Neural cell (in vitro differentiated cells): ENCODE measurements at places on chromosomes 1 and 21. TPM values are rescaled to one million over a fixed set of nuclear protein-coding genes. Genes with fewer than 3 reads are reported as not detected.

Gene C1orf116
- polyA plus RNA-seq, result not detected in 2 replicates

Gene RIMS3
- polyA plus RNA-seq, result 31.6 and 36.9 TPM in 2 replicates

Gene BEST4
- polyA plus RNA-seq, result not detected in 2 replicates

Gene TINAGL1
- polyA plus RNA-seq, result 1.0 TPM in 1 of 2 replicates, not detected in the other

Gene KIF14
- 0.46 and 0.69 TPM in 2 replicates for polyA plus RNA-seq

Gene CD48
- not detected in 2 replicates for polyA plus RNA-seq

Gene B3GALT5
- polyA plus RNA-seq, result 0.50 and 0.80 TPM in 2 replicates

Gene LIN28A
- polyA plus RNA-seq, result 0.94 and 1.0 TPM in 2 replicates

Gene OR2G6
- polyA plus RNA-seq, result not detected in 2 replicates

Gene ZNF695
- 8.0 and 8.4 TPM in 2 replicates for polyA plus RNA-seq

Gene EFHD2
- polyA plus RNA-seq, result 10.3 and 13.8 TPM in 2 replicates

Gene RAB29
- 0.18 and 0.40 TPM in 2 replicates for polyA plus RNA-seq

Gene GREM2
- polyA plus RNA-seq, result 0.62 and 0.85 TPM in 2 replicates

Gene XCL1
- polyA plus RNA-seq, result 1.2 and 2.3 TPM in 2 replicates

Gene APOBEC4
- not detected in 2 replicates for polyA plus RNA-seq

Gene CYP4A11
- 1.6 TPM in 1 of 2 replicates, not detected in the other for polyA plus RNA-seq

Gene GPR153
- polyA plus RNA-seq, result 26.9 and 34.6 TPM in 2 replicates

Gene HPDL
- polyA plus RNA-seq, result 0.18 TPM in 1 of 2 replicates, not detected in the other

Gene DHRS3
- polyA plus RNA-seq, result 0.22 TPM in 1 of 2 replicates, not detected in the other

Gene OR2T27
- not detected in 2 replicates for polyA plus RNA-seq

Gene OR2M3
- polyA plus RNA-seq, result not detected in 2 replicates

Gene PLEKHA6
- 22.6 and 25.5 TPM in 2 replicates for polyA plus RNA-seq

Gene STUM
- 0.44 and 0.52 TPM in 2 replicates for polyA plus RNA-seq

Gene ARHGAP30
- polyA plus RNA-seq, result not detected in 2 replicates

Gene C1orf105
- polyA plus RNA-seq, result not detected in 2 replicates

Gene TCEA3
- 0.70 TPM in 1 of 2 replicates, not detected in the other for polyA plus RNA-seq

Gene DCST1
- polyA plus RNA-seq, result not detected in 2 replicates

Gene SON
- 121 and 123 TPM in 2 replicates for polyA plus RNA-seq

Gene LCE1F
- polyA plus RNA-seq, result not detected in 2 replicates

Gene LYPLAL1
- 20.6 and 38.1 TPM in 2 replicates for polyA plus RNA-seq

Gene LEPR
- polyA plus RNA-seq, result 4.0 and 4.1 TPM in 2 replicates

Gene SAMD13
- 14.9 and 20.0 TPM in 2 replicates for polyA plus RNA-seq

Gene DNTTIP2
- polyA plus RNA-seq, result 25.8 and 43.8 TPM in 2 replicates

Gene HHIPL2
- polyA plus RNA-seq, result 0.36 and 1.3 TPM in 2 replicates

Gene COL6A1
- polyA plus RNA-seq, result 29.4 and 49.0 TPM in 2 replicates

Gene SHISAL2A
- polyA plus RNA-seq, result not detected in 2 replicates

Gene CLDN8
- polyA plus RNA-seq, result not detected in 2 replicates

Gene ZBTB37
- polyA plus RNA-seq, result 14.3 and 14.6 TPM in 2 replicates

Gene PTPRC
- polyA plus RNA-seq, result 0.12 TPM in 1 of 2 replicates, not detected in the other

Gene HSD11B1
- polyA plus RNA-seq, result not detected in 2 replicates

Gene FALEC
- polyA plus RNA-seq, result not detected in 2 replicates

Gene IFNLR1
- polyA plus RNA-seq, result 0.16 and 0.32 TPM in 2 replicates

Gene CELA2A
- not detected in 2 replicates for polyA plus RNA-seq

Gene SV2A
- polyA plus RNA-seq, result 78.1 and 95.3 TPM in 2 replicates

Gene LDLRAD1
- not detected in 2 replicates for polyA plus RNA-seq

Gene CD5L
- polyA plus RNA-seq, result not detected in 2 replicates

Gene TDRD10
- not detected in 2 replicates for polyA plus RNA-seq

Gene DNALI1
- polyA plus RNA-seq, result 33.5 and 35.0 TPM in 2 replicates

Gene CD34
- polyA plus RNA-seq, result not detected in 2 replicates

Gene PADI1
- polyA plus RNA-seq, result 0.44 and 0.66 TPM in 2 replicates

Gene F3
- polyA plus RNA-seq, result 0.10 TPM in 1 of 2 replicates, not detected in the other

Gene FGR
- polyA plus RNA-seq, result not detected in 2 replicates

Gene RNF223
- not detected in 2 replicates for polyA plus RNA-seq

Gene TOR1AIP2
- polyA plus RNA-seq, result 44.7 and 61.3 TPM in 2 replicates

Gene ARHGEF16
- 0.64 and 0.96 TPM in 2 replicates for polyA plus RNA-seq
